COR-L47 (cell line): ENCODE measurements at places on chromosomes 2 and 18.

DNA sequence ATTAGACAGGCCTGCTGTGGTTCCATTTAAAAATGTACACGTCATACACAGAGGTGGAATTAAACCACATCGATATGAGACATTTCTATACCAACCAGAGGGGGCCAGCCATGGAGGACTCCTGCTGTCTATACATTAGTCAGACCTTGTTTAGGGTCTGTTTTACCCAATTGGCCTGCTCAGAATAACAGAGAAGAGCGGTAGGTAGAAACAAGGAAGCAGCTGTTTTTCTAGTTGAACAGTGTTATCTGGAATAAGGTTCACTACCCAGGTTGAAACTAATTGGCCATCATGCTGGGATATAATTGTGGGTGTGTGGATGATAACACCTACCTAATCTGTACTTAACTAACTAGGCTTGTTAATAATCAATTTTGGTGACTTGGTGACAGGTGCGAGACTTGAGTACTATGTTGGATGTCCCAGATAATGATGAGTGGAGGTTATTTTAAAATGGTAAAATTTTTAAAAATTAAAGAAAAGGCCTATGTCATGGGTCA is 47.5 kb downstream of the RHBDD1 start:
- no peak for DNase-seq

- DNase-seq: no peak
Observed at GRCh38 chr2:12728221-12728777, 11.6 kb downstream of the TRIB2 start.

- no peak for DNase-seq
Observed at GRCh38 chr2:109374548-109375130, 239.1 kb downstream of the SEPTIN10 start.

DNA sequence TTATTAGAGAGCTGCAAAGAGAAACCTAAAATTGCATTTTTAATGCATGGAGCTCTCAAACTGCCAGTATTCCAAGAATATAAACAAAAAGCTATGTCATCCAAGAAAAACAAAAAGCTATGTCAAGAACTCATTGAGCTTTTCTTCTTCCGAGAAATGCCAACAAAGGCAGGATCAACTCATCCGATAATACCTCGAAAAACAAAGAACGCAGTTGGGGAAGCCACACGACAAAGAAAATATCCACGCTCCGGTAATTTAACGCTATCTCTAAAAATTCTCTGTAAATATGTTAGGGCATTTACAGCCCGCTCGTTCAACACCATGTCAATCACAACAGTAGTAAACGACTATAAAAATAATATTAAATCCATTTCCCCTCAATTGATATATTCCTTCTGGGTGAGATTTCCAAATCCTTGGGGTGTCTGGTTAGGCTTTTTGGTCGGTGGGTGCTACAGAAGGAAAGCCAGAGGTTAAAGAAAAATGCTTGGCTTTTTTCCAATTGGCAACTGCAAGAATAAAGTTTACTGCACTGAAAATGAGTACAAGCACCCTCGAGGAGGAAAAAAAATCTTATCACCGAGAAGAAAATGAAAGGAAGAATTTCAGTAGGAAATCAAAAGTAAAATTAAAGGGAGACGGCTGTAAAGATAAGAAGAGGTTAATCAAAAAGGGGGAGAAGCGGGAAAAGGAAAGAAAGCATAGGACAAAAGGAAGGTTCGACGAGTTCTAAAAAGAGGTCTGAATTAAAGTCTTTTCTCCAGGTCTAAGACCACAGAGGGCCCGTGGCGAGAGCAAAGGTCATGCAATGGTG is 856 bp downstream of the TIA1 start:
- DNase-seq: peak; percentile 47

DNA sequence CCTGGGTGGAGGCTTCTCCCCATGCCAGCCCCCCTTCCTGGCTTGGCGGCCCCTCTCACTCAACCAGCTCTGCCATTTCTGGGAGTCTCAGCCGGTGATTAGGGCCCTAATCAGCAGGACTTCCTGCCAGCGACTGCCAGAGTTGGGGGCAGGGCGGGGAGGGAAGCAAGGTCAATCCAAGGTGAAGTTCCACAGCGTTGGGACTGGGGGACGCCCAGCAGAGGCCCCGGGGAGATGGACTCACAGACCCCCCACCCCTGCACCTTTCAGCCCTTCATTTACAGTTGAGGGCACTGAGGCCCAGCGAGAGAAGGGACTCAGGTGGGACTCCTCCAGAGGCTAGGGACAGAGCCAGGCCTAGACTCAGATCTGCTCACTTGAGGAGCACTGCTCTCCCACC is 65.3 kb downstream of the TNS1 start:
- no peak for DNase-seq

- peak; percentile 68 for DNase-seq
Observed at GRCh38 chr2:161250864-161251436, 57.3 kb upstream of the PSMD14 start.
